ENCODE measurements at places on chromosomes 3 and 15.

DNA sequence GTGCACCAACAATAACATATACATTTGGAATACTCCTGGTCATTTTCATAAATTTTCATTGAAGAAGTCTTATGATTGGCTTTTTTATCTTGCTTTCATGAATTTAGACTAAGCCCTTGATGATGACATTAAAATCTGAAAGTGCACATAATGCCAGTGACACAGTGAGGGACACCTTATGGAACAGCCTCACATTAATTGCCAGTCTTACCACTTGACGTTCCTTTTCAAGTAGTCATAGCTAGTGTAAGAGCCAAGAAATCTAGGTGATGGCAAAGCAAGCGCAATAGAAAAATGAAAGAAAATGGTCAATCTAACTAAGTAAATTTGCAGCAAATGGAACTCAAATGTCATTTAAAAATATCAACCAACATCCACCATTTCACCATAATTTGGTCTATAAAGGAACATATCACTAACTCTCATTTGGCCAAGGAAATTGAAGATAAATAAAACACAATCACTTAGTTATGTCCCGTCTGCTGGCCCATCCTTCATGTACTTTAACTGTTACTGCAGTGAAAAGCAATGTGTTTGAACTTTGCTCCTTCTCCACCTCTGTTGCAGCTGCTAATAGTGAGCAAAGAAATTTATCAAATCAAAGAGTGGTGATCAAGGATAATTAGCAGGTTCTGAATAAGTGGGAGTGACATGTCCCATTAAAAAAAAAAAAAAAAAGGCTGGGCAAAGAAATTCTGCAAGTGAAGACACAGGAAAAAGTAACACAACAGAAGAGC lies 110.0 kb downstream of the TJP1 start:
- DNase-seq: no peak

DNA sequence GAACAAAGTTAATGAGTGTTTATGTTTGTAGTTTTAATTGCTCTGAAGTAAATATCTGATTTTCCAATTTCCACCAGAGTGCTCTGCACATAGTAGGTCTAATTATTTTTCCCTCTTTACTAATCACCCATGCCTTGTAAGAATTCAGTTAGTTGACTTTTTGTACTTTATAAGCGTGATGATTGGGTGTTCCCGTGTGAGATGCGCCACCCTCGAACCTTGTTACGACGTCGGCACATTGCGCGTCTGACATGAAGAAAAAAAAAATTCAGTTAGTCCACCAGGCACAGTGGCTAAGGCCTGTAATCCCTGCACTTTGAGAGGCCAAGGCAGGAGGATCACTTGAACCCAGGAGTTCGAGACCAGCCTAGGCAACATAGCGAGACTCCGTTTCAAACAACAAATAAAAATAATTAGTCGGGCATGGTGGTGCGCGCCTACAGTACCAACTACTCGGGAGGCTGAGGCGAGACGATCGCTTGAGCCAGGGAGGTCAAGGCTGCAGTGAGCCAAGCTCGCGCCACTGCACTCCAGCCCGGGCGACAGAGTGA lies 507 bp upstream of the VHL start:
- DNase-seq: no peak

- DNase-seq: no peak
Observed at GRCh38 chr3:115226844-115227445, 79.9 kb upstream of the ZBTB20 start.

DNA sequence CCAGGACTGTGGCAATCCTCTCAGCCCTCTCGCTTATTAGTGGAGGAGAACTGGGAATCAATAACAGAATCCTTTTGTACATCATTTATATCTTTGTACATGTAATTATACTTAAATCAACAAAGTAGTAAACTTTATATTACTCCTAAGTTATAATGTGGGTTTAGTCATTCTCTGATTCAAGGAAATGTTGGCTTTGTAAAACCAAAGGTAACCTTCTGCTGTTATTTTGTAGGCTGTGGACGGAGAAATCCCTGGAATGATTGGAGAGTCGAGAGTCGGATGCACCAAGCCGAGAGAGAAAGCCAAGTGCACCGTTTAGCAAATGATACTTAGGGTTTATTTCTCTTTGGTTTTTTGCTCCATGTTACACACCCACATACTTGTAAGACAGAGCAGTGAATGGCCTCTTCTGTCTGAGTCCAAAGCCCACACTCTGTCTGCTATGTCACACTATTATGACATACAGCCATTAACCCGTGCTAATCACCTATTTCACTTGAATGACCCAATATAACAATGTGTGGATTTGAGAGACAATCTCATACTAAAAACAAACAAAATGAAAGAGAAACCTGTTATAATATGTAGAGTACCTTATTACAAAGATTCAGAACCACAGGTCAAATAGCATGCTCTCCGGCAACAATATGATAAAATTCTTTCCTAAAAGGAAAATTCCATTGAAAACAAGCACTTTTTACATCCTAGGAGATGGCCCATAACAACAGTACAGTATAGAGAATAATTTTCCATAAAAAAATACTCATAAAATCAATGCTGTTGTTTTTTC lies 72.2 kb downstream of the MECOM start:
- DNase-seq: no peak

GRCh38 chr15:69509131-69509530 lies 56.5 kb downstream of the RPLP1 start:
- DNase-seq: no peak

- no peak for DNase-seq
Observed at GRCh38 chr3:128807186-128807830, 72.1 kb upstream of the ACAD9 start.

DNA sequence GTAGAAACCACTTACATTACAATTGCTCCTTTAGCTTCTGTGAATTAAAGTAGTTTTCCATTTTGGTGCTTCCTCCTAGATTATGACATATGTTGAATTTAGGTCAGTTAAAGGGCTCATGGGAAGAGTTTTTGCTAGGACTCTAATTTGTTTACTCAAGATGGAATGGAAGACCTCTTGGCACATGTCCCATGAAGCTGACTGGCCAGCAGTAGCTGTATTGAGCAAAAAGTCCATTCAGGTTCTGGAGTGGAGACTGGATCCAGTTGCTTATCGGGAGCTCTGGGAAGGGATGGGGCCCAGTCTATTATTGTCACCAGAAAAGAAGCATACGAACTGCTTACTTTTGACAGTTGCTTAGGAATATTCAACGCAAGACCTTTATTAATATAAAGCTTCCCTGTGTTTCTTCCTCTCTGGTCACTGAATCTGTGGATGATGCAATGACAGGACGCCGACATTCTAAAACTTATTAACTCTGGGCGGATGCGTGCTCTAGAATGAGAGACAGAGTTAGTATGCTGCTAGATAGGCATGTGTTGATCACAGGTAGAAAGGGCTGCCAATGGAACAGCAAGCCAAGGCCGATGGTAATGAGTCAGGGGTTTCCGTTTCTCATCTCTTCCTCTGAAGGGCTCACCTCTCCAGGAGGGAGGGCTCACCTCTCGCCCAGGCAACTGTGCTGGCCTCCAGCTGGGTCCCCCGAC lies 155.8 kb downstream of the NR1D2 start:
- DNase-seq: no peak
